ENCODE measurements at places on chromosomes 7 and 10. TPM values are rescaled to one million over a fixed set of nuclear protein-coding genes. Genes with fewer than 3 reads are reported as not detected.

The RBP4 gene
- not detected for total RNA-seq

GRCh38 chr10:103910442-103911012, 7.5 kb downstream of the STN1 start:
- H3K27ac ChIP-seq = peak overlapping the region; percentile 98
- no peak for DNase-seq
- H3K36me3 ChIP-seq = peaks cover 51% of the 10 kb centered on the region

The HOXA3 gene
- total RNA-seq = not detected

The NACAD gene
- total RNA-seq = not detected

- H3K27ac ChIP-seq = no peak overlapping the region
- peaks cover 8% of the 10 kb centered on the region for H3K27me3 ChIP-seq
- DNase-seq = no peak
- peaks cover 3% of the 10 kb centered on the region for H3K4me1 ChIP-seq
- no peak overlapping the region for H3K4me3 ChIP-seq
Observed at GRCh38 chr10:96767611-96768010, 47.3 kb upstream of the PIK3AP1 start.
